Stimulated activated CD4-positive, alpha-beta T cell treated with anti-CD3 and anti-CD28 coated beads, TNF-alpha, amount 100 ng/mL, for 24 hours (primary cell): ENCODE measurements at places on chromosomes 3 and 15.

DNA sequence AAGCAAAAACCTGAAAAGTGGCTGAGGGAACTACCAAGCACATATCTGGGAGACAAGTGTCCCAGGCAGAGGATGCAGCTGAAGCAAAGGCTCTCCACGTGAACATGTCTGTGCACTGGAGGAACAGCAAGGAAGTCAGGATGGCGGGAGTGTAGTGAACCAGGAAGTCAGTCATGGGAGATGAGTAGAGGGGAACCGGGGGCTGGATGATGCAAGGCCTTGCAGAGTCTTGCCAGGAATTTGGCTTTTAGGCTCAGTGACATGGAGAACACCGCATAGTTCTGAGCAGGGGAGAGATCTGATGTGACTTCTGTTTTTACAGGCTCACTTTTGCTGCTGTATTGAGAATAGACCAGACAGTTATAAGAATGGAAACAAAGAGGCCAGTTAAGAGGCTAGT is 19.0 kb downstream of the C2CD4A start:
- DNase-seq = no peak

DNA sequence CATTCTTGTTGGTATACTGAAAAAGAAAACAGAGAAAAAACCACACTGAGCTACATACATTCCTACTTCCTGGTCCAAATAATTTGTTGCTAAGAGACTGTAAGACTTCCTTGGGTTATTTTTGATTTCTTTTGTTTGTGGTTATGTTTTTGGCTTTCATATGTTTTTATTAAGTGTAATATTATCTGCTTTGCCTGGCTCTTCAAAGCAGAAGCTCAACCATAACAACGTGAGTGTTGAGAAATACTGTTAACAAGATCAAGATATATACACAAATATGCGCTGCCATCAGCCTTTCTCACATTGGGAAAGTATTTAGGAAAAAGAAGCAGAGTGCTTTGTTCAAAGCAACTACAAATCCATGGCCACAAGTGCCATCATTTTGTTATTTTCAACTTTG is 556.2 kb upstream of the CBLB start:
- DNase-seq = no peak

DNA sequence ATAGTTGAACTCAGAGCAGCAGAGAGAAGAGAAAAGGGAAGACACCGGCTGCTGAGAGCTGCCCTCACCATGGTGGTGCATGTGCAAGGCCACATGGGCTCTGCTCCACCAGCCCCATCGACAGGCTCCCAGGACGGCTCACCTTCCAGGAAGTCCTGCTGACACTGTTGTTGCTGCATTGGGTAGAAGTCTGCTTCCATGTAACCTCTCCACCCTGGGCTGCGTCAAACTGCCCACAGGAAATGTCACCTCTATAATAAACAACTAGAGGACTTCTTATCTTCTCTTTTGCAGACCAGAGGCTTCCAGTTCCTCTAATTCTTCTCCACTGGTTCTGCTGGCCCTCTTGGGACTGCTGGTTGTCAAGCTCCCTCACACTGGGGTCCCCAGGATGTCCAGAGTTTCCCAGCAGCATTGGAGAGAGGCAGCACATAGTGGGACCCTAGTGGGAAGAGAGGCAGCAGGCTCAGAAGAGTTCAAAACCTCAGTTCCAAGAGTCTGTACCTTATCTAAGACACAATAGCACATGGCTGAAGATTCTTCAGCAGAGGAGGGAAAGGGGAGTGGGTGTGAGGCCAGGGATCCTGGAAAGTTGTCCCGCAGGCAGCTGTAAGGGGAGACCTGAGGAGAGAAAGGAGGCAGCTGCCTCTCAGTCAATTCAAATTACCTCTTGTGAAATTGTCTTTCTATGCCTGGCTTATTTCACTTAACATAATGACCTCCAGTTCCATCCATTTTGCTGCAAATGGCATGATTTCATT is 5.8 kb upstream of the CCR3 start:
- DNase-seq = no peak

- peak; percentile 34 for DNase-seq
Measured at GRCh38 chr3:14142567-14143270, 17.9 kb downstream of the TMEM43 start.

- no peak for DNase-seq
Measured at GRCh38 chr3:167437428-167438139, 36.3 kb downstream of the SERPINI2 start.
